ENCODE measurements at places on chromosomes 12 and 14.

DNA sequence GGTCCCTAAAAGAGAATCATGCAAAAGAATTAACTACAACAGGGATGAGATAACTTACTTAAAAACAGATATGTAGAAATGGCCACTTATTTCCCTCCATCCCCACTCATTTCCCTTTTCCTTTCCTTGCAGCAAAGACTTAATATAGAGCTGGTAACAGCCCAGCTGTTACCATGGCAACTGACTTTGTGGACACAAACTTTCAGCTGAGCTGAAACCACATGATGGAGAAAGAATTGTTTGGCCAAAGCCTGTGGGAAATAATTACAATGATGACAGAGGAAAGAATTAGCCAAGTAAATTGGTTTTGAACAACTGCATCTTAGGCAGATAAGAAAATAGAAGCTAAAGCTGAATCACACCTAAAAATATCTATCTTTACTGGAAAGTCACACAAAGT, 364.9 kb downstream of the GALC start:
- H3K27me3 ChIP-seq = no peaks in the 10 kb centered on the region
- H3K4me1 ChIP-seq = no peaks in the 10 kb centered on the region
- no peak overlapping the region for H3K4me3 ChIP-seq
- H3K36me3 ChIP-seq = no peaks in the 10 kb centered on the region

GRCh38 chr12:128829861-128830504, 6.2 kb upstream of the SLC15A4 start:
- peak overlapping the region; percentile 98 for H3K27ac ChIP-seq
- DNase-seq = peak; percentile 97

DNA sequence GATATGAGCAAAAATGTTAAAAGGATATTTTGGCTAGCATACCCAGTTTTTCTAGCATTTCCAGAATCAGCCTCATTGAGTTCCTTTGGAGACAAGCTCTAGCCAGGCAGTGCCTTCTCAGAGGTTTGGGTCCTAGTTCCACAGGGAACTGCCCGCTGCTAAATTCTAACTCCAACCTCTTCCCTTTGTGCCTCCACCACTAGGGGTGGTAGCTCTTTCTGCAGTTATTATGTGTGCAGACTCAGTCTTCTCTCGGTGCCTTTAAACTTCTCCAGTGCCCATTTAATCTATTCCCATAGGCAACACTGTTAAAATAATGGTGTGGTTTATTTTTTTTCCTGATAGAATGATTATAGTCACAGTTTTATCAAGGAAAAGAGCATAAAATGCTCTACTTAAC, 21.5 kb upstream of the SLC25A3 start:
- no peak for DNase-seq
- H3K36me3 ChIP-seq = no peaks in the 10 kb centered on the region
- H3K4me1 ChIP-seq = no peaks in the 10 kb centered on the region

GRCh38 chr14:69570836-69571330, 3.8 kb downstream of the CCDC177 start:
- no peak for DNase-seq
- H3K27ac ChIP-seq = no peak overlapping the region
- H3K27me3 ChIP-seq = peaks cover 11% of the 10 kb centered on the region
- H3K36me3 ChIP-seq = no peaks in the 10 kb centered on the region
- H3K4me1 ChIP-seq = no peaks in the 10 kb centered on the region

DNA sequence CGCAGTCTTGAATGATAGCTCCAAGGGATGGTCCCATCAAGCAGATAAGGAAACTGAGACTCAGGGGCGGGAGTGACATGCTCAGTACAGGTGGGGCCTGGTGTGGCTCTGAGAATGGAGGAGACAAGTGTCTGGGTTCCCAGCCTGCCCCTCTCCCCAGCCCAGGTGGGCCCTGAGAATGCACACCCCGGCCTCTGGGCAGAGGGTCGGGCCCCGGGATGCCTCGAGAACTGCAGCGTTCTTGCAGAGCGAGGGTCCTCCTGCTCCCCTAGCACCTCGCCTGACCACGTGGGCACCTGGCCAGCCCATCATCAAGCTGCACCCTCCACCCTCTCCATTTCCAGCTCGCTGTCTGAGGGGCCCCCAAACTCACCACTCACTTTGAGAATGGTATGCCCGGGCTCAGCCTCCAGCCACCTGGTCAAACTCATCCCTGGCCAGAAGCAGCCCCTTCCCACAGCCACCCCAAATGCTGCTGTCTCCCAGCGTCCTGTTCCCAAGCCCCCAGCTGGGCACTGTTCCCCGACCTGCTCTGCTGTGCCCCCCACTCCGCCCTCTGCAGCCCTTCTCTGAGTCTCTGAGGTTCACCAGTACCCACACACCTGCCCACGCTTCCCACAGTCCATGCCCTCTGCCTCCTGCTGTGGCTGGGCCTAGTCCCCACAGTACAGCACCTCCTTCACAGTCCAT, 44.3 kb downstream of the CYP46A1 start:
- H3K4me1 ChIP-seq = no peaks in the 10 kb centered on the region
- H3K4me3 ChIP-seq = no peak overlapping the region
- H3K27ac ChIP-seq = no peak overlapping the region
- H3K27me3 ChIP-seq = no peaks in the 10 kb centered on the region
- H3K36me3 ChIP-seq = no peaks in the 10 kb centered on the region

GRCh38 chr12:96120359-96121100, 73.6 kb upstream of the ELK3 start:
- peaks cover 13% of the 10 kb centered on the region for H3K4me1 ChIP-seq
- peak; percentile 15 for DNase-seq
- no peaks in the 10 kb centered on the region for H3K36me3 ChIP-seq
- no peak overlapping the region for H3K27ac ChIP-seq

DNA sequence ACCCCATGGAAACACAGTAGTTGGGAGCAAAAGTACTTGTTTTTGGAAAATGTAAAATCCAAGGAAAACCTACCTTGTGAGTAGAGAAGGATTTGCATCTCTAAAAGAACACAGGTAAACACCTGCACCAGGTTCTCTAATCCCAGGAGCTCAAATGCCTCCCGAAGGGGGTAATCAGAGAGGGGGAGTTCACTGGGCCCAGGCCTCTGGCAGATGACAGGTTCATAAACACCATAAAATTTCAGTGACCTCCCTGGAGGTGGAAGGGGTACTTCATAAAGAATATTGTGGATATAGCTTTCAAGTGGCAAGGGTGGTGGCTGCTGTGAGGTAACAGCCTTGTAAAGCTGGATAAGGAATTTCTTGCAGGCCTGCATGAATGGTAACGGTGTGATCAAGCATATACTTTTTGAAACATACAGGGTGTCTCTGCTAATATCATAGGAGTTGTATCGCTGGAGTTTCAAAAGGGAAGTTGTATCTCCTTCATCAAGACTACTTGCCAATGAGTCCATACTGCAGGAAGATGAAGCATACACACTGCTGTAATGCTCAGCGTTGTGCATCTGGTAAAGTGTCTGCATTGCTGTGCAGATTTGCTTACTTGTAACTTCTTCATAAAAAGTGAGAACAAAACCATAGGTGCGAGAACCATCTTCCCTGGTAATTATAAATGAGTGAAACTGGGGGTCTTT, 111.3 kb downstream of the DENND5B start:
- H3K36me3 ChIP-seq = no peaks in the 10 kb centered on the region
- DNase-seq = no peak
- peaks cover 35% of the 10 kb centered on the region for H3K4me1 ChIP-seq

- H3K4me1 ChIP-seq = no peaks in the 10 kb centered on the region
- no peak for DNase-seq
- no peaks in the 10 kb centered on the region for H3K27me3 ChIP-seq
- H3K27ac ChIP-seq = no peak overlapping the region
These were observed 81.3 kb downstream of the PPHLN1 start for GRCh38 chr12:42407306-42407705.

DNA sequence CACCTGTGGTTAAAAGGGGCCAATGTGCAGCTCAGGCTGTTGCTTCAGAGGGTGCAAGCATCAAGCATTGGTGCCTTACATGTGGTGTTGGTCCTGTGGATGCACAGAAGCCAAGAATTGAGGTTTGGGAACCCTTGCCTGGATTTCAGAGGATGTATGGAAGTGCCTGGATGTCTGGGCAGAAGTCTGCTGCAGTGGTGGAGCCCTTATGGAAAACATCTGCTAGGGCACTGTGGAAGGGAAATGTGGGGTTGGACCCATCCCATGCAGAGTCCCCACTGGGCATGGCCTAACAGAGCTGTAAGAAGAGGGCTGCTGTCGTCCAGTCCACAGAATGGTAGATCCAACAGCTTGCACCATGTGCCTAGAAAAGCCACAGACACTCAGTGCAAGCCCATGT, 36.6 kb downstream of the PCNX1 start:
- no peak for DNase-seq
- no peaks in the 10 kb centered on the region for H3K27me3 ChIP-seq
- no peak overlapping the region for H3K27ac ChIP-seq
- H3K36me3 ChIP-seq = peaks cover 18% of the 10 kb centered on the region

DNA sequence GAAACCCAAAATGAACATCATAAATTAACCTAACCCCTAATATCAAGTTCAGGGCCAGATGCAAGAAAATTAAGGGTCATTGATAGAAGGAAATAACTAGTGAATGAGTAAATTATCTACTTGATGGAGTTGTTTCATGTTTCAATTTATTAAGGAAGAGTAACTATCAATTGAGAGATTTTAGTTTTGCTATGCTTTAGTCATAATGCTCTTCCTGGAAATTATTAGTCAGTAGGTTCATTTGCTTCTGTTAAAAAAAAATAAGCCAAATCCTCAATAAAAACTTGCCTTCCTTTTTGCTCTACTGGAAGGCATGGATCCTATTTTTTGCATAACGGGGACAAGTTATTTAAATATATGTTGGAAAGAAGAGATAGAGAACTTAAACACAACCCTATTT, 59.0 kb upstream of the HIF1A start:
- H3K36me3 ChIP-seq = no peaks in the 10 kb centered on the region
- no peak overlapping the region for H3K27ac ChIP-seq
- no peaks in the 10 kb centered on the region for H3K4me1 ChIP-seq
- H3K4me3 ChIP-seq = no peak overlapping the region

DNA sequence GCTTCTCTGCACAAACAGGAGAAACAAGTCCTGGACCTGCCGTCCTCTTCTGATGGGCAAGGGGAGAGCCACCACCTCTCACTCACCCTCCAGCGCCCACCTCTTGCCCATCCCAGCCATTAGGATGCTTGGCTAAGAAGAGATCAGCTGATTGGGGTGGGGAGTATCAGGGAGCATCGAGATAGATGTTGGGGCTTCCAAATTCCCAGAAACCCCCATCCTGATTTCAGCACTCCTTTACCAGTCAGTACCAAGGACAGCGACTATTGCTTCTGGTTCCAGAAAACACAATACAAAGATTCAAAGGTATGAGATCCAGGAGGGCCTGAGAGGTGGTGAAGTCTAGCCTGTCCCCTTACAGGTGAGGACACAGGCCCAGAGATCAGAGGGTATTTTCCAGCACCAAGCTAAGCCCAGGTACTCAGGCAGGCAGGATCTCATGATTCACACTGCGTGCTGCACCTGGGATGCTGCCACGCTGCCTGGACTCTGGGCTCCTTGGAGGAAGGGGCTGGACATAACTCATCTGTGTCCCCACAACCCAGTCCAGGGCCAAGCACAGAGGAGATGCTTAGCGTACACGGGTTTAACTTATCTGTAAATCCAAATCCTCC, 76.6 kb downstream of the TUNAR start:
- no peak for DNase-seq
- no peaks in the 10 kb centered on the region for H3K4me1 ChIP-seq
- no peaks in the 10 kb centered on the region for H3K27me3 ChIP-seq
- H3K27ac ChIP-seq = no peak overlapping the region

DNA sequence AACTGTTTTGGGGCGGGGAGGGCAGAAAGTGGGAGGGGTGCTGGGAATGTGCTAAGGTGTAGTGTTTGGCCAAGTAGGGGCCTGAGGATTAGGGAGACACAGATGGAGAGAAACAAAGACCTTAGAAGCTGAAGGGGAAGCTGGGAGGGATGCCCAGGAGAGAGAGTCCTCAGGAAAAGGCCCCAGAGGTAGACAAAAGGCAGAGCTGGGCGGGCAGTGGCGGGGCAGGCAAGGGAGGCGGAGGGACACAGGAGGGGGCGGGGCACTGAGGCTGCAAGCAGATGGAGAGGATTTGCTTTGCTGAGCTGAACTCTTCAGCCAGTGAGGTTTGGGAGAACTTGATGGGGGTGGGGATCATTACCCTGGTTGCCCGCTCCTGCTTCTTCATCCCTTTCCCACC, 2.8 kb downstream of the PTMS start:
- DNase-seq = no peak
- H3K4me3 ChIP-seq = no peak overlapping the region
- no peak overlapping the region for H3K27ac ChIP-seq
- peaks cover 44% of the 10 kb centered on the region for H3K4me1 ChIP-seq

GRCh38 chr14:72869407-72870329, 24.2 kb downstream of the DPF3 start:
- no peaks in the 10 kb centered on the region for H3K27me3 ChIP-seq
- DNase-seq = no peak
- no peaks in the 10 kb centered on the region for H3K36me3 ChIP-seq
- no peak overlapping the region for H3K4me3 ChIP-seq

DNA sequence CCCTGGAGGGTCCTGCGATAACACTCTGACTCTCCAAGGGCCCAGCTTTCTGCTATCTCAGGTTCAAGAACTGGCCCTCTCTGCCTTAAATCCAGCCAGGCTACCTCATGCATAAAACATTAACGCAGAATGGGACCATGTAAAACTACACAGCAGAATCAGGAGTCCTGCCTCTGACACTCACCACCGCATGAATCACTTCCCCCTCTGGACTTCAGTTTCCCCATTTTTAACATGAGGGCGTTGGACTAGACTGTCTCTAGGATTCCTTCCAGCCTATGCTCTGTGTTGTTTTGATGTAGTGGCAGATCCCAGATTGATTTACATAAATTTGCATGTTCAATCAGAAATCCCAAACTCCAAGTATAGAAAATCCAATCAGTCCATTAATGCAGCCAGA, 3.3 kb downstream of the NCKAP5L start:
- H3K27me3 ChIP-seq = no peaks in the 10 kb centered on the region
- DNase-seq = no peak
- peaks cover 41% of the 10 kb centered on the region for H3K4me1 ChIP-seq
- no peaks in the 10 kb centered on the region for H3K36me3 ChIP-seq
- H3K4me3 ChIP-seq = no peak overlapping the region

DNA sequence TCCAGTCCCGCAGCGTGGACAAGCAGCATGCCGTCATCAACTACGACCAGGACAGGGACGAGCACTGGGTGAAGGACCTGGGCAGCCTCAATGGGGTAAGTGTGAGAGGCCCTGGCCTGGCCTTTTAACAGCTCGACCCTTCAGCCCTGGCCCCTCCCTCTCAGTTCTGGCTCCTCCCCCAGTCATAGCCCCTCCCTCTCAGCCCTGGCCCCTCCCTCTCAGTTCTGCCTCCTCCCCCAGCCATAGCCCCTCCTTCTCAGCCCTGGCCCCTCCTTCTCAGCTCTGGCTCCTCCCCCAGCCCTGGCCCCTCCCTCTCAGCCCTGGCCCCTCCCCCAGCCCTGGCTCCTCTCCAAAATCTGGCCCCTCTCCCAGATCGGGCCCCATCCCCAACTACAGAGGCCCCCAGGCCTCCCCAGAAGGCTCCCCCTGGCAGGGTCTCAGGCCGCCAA, 11.2 kb downstream of the CEP170B start:
- H3K27me3 ChIP-seq = no peaks in the 10 kb centered on the region
- H3K4me1 ChIP-seq = no peaks in the 10 kb centered on the region
- no peaks in the 10 kb centered on the region for H3K36me3 ChIP-seq
- no peak overlapping the region for H3K27ac ChIP-seq
- no peak for DNase-seq

- no peaks in the 10 kb centered on the region for H3K27me3 ChIP-seq
- peaks cover 12% of the 10 kb centered on the region for H3K4me1 ChIP-seq
- H3K36me3 ChIP-seq = no peaks in the 10 kb centered on the region
- DNase-seq = no peak
These were observed 2.4 kb upstream of the AEBP2 start for GRCh38 chr12:19436931-19437330.

- DNase-seq = no peak
- H3K4me1 ChIP-seq = peaks cover 26% of the 10 kb centered on the region
- H3K4me3 ChIP-seq = peak within 1 kb of the TSS; percentile 96
- H3K36me3 ChIP-seq = peaks cover 2% of the 10 kb centered on the region
- H3K27me3 ChIP-seq = no peaks in the 10 kb centered on the region
- H3K27ac ChIP-seq = peak within 1 kb of the TSS; percentile 87
These were observed at the start of gene NIN for GRCh38 chr14:50830932-50831725. Gene NIN (minus strand): TSS chr14:50831162. CDS start chr14:50822056, 9,106 bp downstream.
